ENCODE measurements at places on chromosomes 5 and 9.

DNA sequence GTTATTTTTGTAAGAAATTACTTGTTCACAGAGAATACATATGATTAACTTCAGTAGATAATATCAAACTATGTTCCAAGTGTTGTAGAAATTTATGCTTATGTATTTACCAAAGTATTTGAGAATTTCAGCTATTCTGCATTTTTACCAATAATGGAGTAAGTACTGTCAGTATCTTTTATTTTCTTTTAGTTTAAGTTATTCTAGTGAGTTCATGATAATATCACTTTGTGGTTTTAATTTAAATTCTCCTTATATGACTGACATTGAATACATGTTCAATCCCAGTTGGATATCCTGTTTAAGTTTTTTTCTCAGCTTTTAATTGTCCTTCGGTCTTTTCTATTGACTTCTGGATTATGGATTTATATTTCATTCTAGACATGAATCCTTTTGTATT, 1024.6 kb downstream of the EFNA5 start:
- no peak for DNase-seq

GRCh38 chr5:62662521-62662920, 83.9 kb downstream of the LRRC70 start:
- DNase-seq: no peak

DNA sequence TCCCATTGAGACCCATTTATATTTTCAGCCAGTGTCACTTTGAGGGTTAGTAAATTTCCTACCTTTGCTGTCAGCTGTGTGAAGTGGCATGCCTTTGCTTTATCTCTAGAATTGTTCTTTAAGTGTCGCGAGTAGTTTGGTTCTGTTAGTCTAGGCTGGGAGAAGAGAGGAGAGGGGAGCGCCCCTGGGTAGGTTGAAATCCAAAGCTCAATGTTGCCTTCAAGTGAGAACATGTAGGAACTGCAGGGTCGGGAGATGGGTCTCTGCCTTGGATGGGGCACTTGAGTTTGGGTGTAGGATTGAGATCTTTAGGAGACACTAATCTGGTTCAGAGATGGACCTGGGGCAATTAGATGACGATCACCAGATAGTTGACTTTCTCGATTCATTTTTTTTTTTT, 46.3 kb downstream of the STC2 start:
- no peak for DNase-seq

DNA sequence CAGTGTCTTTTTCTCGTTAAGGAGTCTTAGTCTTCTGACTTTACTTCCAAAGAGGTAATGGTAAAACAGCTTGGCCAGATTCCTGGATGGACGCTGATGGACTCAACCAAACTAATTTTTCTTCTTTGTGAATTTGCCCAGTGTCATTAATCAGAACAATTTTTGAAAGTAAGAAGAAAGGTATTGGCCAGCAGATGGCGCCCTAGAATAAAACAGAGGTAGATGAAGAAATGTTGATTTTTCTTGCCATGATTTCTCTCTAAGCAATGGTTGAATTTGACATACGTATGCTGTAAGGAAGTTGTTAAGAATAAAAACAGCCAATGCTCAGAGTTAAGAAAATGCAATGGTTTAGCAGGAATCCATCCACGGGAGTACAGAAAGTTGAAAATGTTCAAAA, 500.0 kb downstream of the DIRAS2 start:
- DNase-seq: no peak

DNA sequence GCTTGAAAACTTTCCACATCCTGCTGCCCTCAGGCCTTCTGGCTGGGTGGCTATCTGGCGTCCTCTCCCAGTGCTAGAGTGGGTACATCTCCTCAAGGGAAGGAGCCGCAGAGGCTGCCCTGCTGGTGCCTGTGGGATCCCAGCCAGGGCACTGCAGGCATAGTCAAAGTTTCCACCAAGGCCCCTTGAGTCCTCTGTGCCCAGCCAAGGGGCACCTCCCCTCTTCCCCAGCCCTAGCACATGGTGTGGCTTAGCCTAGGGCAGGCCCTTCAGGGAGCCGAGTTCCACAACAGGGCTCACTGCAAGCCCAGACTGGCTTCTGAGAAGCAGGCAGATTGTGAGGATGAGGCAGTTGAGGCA, 103.2 kb downstream of the RGS3 start:
- DNase-seq: no peak

DNA sequence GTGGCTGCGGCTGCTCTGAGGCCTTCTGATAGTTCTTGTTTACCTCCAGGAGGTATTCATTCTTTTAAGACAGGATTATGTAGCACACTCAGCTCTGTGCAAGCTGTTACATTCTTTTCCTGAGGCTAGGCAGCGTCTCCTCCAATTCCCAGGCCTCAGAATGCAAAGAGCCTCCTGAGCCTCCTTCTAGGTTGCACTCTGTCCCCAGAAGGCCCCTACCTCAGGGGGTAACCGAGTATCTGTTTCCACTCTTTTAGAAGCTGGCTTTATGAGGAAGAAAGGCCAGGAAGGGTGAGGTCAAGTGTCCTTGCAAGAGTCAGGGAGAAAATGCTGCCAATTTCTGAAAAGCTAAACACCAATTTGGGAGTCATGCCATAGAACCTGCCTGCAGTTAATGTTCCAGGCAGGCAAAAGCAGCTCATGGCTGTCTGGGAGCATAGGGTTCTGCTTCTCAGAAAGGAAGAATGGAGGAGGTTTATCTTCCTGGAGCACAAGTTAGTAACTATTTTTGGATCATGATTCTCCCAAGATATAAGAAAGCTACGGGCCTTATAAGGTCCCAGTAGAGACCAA, 178.9 kb downstream of the SEMA6A start:
- DNase-seq: no peak

DNA sequence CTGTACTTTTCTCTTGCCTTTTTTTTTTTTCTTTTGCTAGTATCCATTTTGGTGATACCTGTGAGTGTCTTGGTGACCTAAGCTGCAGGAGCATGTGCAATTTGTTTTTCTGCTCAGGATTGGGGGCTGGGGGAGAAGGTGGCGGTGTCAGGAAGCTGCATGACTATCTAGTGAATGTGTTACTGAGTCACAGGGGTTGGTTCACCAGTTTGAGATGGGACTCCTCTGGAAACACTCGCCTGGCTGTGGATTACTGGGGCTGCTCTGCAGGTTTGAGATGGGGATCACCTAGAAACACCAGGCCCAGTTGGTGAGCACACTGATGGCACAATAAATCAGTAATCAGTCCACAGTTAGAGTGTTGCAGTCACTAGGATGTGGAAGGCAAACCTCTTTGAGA, 447.9 kb downstream of the SPATA31D1 start:
- no peak for DNase-seq

DNA sequence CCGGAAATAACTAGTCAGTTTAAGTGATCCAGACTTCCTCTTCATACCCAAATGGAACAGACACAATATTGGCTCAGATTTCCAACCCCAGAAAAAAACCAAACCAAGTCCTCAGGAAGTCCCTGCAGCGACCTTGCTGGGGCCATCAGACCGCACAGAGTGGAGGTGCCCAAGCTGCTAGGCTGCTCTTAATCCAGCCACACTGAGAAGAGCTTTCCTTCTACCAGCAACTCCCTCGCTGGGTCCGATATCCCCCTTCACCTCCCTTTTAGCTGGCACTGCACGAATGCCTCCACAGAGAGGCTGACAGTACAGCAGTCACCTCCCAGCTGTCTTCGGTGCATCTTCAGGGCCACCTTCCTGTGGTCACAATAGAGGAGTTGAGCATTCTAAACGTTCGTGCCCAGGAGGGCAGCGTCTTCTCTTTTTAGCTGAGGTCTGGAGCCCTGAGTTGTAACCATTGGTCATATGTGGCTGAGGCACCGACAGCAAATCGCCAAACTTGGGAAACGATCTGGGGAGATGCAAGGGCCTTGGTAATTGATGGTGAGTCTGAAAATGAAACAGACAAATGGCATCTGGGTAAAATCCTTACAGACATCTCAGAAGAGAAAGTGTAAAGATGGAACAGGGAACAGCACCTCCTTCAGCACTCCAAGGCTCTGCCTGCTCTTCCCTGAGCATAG, 5.7 kb downstream of the NAIF1 start:
- no peak for DNase-seq

DNA sequence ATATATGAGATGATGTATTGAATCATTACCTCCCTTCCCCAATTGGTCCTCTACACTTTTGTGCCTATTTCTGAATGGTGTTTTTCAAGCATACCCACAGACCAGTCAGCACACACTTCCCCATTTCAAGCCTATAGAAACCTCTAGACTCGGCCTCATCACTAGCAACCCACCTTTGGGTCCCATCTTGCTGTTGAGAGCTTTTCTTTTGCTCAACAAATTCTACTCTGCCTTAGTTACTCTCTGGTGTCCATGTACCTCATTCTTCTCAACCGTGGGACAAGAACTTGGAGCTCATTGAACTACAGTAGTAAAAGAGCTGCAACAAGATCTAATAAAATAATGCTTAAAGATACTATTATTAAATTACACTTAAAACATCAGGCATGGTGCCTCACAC, 49.0 kb upstream of the KDM4C start:
- DNase-seq: no peak

DNA sequence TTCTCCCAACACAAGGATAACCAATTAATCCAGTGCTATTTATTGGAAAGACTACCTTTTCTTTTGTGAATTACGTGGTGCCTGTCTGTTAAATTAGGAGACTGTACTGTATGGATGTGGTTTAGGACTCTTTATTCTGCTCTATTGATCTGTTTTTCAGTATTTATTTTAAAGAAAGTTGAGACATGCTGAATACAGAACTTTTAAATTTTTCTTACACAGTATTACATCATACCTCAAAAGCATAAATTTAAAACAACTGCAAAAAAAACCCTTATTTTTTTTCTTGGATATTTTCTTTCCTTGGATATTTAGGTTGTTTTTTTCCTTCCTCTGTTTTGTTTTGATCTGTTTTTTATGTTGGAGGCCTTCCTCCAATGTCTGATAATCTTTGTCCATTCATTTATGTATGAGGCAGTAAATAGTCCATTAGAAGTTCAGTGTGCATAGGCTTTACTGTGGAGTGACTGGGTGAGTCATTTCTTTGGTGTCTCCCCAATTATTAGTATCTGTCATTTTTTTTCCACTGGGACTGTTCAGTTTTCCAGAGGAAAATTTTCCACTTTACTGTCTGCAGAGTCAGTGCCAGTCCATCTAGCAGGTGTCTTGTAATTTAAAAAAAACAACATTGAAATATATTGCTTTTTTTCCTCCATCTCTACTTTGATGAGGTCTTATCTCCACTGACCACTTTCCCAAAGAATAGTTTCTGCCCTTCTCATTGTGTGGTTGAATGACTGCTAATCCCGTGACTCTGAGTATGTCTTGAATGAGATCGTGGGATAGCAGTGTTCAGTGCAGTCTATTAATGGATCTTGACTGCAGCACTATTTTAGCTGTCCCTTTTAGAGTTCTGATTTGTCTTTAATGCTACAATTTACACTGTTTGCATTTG, 15.2 kb downstream of the CYSTM1 start:
- DNase-seq: no peak

- no peak for DNase-seq
Measured at GRCh38 chr5:55868846-55869245, 17.7 kb downstream of the IL31RA start.

GRCh38 chr5:32578363-32578762, 7.0 kb upstream of the SUB1 start:
- no peak for DNase-seq

DNA sequence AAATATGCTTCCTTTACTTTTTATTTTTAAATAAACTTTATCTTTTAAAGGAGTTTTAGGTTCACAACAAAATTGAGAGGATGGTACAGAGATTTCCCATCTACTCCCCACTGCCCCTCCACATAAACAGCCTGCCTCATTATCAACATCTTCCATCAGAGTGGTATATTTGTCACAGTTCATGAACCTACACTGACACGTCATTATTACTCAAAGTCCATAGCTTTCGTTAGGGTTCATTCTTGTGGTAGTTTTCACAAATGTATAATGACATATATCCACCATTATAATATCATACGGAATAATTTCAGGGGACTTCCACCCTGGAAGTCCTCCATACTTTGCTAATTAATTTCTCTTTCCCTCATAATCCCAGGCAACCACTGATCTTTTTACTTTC, 204.9 kb downstream of the SMARCA2 start:
- no peak for DNase-seq

DNA sequence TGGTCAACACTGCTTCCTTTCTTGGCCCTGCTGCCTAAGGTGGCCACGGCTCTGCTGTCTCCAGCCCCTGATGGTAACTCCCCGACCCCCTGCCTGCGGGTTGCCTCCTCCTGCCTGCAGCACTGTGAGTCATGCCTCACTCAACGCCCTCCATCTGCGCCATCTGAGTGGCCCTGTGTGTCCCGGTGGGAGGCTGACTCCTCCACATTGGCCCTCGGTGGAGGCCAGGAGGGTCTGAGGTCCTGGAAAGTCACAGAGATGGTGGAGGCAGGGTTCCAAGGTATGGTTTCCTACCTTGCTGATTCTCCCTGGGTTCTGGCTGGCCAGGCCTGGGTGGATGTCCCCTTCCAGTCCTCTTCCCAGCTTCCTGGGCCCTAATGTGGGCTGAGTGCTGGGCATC, 64.5 kb upstream of the ADAMTS2 start:
- no peak for DNase-seq

- no peak for DNase-seq
Measured at GRCh38 chr9:23746317-23746716, 79.7 kb downstream of the ELAVL2 start.

DNA sequence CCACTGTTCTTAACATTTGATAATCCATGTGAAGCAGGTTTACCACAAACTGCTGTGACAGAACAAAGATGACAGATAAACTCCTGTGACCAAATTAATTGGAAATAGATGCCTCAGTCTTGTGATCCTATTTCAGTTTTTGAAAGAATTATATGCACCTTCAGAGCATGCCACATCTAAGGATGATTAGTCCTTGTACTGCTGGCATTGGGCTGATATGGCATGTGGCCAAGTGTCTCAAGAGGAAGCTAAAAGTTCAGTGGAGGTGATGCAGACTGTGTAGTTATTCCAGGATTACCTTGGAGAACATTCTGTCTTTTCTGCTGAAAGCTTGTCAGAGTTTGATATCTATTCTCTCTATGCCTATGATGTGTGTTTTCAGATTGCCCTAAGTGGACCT, 314.4 kb upstream of the EFNA5 start:
- DNase-seq: no peak

DNA sequence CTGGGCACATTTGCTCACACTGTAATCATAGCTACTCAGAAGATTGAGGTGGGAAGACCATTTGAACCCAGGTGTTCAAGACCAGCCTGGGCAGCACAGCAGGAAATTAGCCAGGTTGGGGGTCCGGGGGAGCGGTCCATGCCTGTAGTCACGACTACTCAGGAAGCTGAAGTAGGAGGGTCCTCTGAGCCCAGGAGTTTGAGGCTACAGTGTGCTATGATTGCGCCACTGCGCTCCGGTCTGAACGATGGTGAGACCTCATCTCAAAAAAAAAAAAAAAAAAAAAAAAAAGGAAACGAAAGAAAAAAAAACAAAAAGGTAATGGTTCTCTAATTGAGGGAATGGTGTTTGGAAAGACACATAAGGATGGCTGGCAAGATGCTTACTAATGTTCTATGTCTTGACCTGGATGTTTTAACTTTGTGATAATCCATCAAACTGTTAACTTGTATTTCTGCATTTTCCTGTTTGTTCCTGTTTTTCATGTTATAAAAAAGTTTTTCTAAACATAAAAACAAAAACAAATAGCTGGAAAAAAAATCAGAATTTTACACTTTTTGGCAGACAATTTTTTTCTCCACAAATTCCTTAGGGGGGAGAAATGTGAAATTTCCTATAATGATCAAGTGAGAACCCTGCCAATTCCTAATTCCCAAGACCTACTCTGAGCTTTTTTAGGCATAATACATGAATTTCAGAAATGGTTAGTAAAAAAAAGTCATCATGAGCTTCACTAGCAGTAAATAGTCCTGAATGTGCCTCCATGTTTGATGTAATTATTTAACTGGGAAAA, 96.9 kb downstream of the DENND1A start:
- DNase-seq: no peak

Measured in D721Med (cell line).